ENCODE measurements at places on chromosomes 12 and 14.

DNA sequence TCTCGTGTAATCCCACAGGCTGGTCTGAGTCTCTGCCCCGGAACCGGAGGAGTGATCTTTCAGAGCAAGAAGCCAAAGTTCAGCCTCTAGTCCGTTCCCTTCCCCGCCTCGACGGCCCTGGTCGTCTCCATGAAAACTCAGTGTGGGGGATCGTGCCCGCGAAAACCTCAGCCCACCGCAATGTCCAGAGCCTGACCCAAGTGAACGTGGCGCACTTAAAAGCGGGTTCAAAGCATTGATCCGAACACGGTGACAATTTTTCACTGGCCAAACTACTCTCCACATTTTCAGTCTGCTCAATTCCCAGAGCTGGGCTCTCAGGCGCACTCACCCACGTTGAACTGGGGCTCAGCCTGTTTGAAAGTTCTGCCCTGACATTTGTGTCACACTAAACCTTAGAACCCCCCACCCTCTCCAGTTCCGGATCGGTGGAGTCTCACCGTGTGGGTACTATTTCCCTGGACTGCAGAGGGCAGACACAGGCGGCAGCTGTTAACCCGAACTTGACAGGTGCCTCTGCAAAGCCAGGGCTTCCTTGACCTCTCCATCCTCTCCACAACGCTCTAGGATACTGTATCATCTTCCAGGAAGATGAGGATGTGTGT lies 886 bp upstream of the PRICKLE1 start:
- no peak for DNase-seq

DNA sequence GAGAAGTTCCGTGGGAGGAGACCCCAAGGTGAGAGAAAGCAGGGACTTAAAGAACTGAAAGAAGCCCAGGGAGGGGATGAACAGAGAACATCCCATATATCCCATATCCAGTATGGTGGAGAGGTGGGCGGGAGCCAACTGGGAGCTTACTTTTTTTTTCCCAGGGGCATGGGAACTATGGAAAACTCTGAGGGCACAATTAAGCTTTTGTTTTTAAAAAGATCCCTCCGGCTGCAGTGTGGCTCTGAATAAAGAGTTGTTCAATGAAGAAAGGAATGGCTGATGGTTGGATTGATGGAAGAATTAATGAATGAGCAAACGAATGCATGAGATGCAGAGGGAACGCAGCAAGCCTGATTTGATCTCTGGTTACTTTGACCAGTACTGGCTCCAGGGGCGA lies 12.6 kb downstream of the NTF3 start:
- no peak for DNase-seq

GRCh38 chr12:89280833-89281538 lies 71.3 kb downstream of the DUSP6 start:
- no peak for DNase-seq

DNA sequence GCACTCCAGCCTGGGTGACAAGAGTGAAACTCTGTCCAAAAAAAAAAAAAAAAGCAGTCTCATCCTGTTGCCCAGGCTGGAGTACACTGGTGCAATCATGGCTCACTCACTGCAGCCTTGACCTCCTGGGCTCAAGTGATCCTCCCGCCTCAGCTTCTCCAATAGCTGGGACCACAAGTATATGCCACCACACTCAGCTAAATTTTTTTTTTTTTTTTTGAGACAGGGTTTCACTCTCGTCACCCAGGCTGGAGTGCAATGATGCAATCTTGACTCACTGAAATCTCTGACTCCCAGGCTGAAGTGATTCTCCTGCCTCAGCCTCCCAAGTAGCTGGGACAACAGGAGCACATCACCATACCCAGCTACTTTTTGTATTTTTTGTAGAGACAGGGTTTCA lies 5.2 kb upstream of the CNPY2 start:
- no peak for DNase-seq

- DNase-seq: no peak
Observed at GRCh38 chr12:128586451-128587029, 237.2 kb downstream of the SLC15A4 start.

DNA sequence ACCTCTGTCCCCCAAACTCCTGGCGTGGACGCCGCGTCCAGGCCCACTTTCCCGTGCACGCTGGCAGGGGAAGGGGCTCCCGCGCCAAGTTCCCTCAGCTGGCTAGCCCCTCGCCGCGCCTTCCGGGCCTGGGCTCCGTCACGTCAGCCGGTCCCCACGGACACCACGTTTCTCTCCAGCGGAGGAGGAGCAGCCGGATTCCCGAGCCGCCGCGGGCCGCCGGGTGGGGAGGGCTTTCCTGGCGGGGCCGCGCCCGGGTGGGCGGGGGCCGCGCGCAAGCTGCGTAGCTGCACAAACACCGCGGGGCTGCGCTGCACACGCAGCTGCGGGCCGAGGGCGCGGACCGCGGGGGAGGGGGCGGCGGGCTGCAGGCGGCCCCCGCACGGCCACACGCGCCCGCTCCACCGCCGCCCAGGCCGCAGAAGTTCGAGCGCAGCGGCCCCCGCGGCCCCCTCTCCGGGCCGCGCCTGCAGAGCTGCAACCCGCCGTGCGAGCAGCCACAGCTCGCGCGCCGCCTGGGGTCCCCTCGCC lies 45.1 kb upstream of the PNMA1 start:
- DNase-seq: no peak

DNA sequence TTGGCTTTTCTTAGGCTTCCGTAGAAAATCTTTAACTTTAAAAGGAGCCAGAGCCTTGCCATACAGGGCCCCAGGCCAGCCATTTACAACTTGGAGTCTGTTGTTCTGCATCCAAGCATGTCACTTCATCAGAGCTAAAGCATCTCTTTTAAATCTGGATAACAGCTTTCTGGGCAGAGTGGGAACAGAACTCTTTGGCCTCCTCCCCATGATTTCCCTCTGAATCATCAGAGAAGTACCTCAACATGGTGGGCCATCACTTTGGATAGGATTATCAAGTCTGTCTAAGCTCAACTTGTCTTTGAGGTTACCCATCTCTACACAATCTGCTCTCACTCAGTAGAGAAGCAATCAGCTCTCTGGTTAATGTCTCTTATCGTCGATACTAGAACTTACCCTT lies 170.9 kb downstream of the SLC6A15 start:
- DNase-seq: no peak

DNA sequence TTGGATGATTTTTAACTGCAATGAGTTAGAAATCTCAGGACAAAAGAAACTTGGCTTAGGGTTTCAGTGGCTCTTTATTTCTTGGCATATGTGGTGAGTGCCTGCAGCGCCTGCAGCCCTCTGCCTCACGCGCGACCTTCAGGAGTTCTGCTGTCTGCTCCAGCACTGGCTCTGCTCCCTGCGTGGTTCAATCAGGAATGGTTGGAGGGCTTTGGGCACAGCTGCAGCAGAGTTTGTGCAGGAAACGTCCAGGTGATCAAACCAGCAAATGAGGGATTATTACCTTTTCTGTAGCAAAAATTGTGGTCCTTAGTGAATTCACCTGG lies 19.8 kb downstream of the PPM1H start:
- no peak for DNase-seq

All from T-helper 2 cell treated with Interferon-gamma antibody and Interleukin-4, amounts not matched to agents 5 μg/mL and 100 μg/mL, for 36 hours (primary cell).